ENCODE measurements at places on chromosomes 7 and 10. TPM values are rescaled to one million over a fixed set of nuclear protein-coding genes. Genes with fewer than 3 reads are reported as not detected.

Gene OR6B1
- total RNA-seq, result not detected

Gene SNCG
- total RNA-seq, result 27.1 TPM

GRCh38 chr10:74419958-74420375 lies 268.9 kb downstream of the ADK start:
- H3K36me3 ChIP-seq, result no peaks in the 10 kb centered on the region
- peaks cover 5% of the 10 kb centered on the region for H3K4me1 ChIP-seq
- H3K4me3 ChIP-seq, result no peak overlapping the region
- no peaks in the 10 kb centered on the region for H3K27me3 ChIP-seq
- DNase-seq, result no peak
- H3K27ac ChIP-seq, result no peak overlapping the region

DNA sequence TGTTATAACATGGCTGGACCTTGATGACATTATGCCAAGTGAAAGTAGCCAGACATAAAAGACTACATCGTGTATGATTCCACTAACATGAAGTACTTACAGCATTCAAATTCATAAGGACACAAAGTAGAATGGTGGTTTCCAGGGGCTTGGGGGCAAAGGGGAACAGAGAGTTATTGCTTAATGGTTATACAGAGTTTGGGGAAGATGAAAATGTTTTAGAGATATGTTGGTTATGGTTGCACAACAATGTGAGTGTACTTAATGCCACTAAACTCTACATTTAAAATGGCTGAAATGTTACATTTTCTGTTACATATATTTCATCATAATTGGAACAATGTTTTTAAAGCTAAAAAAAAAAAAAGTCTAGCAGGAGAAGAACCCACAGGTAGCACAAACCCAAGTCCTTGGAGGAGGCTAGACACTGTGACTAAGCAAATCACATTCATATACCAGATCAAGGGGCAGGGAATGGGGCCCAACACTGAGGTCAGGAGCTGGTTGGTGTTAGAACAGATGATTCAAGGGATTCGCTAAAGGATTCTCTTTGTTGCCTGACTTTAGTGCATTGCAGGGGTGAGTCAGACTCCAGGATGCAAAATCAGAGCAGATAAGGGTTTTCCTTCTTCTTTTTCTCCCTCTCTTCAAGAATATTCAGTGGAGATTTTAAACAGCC lies 25.1 kb upstream of the AOAH start:
- no peak for DNase-seq
- H3K27me3 ChIP-seq, result no peaks in the 10 kb centered on the region
- H3K27ac ChIP-seq, result no peak overlapping the region
- H3K4me3 ChIP-seq, result no peak overlapping the region
- H3K36me3 ChIP-seq, result no peaks in the 10 kb centered on the region
- no peaks in the 10 kb centered on the region for H3K4me1 ChIP-seq

GRCh38 chr10:51405580-51406351 lies 293.6 kb downstream of the CSTF2T start:
- H3K4me3 ChIP-seq, result no peak overlapping the region
- no peak overlapping the region for H3K27ac ChIP-seq
- H3K4me1 ChIP-seq, result peaks cover 7% of the 10 kb centered on the region
- no peaks in the 10 kb centered on the region for H3K36me3 ChIP-seq
- DNase-seq, result no peak
- no peaks in the 10 kb centered on the region for H3K27me3 ChIP-seq
